Activated naive CD8-positive, alpha-beta T cell treated with anti-CD3 and anti-CD28 coated beads, Interleukin-2, amount 10 ng/mL, durations not matched to agents 7 days and 5 days (primary cell): ENCODE measurements at places on chromosomes 3 and 15. TPM values are rescaled to one million over a fixed set of nuclear protein-coding genes. Genes with fewer than 3 reads are reported as not detected.

GRCh38 chr3:128152419-128153155, 694 bp upstream of the EEFSEC start:
- peaks cover 18% of the 10 kb centered on the region for H3K36me3 ChIP-seq
- no peaks in the 10 kb centered on the region for H3K27me3 ChIP-seq
- H3K4me1 ChIP-seq = peaks cover 9% of the 10 kb centered on the region

DNA sequence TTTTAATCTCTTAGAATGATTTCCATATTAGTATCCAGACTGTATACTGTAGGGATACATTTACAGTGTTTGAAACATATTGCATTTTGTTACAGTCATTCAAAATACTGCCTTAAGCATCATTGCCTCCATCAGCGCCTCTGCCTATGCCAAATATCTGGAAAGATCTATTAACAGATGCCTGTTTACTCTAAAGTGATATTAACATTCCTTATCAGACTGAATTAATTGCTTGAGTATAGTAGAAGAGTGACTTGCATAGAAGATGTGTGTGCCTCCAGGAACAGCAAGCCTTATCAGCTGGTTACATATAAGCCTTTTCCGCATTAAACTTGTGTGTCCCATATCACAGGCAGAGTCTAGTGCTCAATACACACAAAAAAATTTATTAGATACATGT, 379.1 kb downstream of the CADM2 start:
- H3K27ac ChIP-seq = no peak overlapping the region
- no peak overlapping the region for H3K4me3 ChIP-seq
- no peaks in the 10 kb centered on the region for H3K27me3 ChIP-seq
- no peak for DNase-seq

The C3orf22 gene
- total RNA-seq = not detected

DNA sequence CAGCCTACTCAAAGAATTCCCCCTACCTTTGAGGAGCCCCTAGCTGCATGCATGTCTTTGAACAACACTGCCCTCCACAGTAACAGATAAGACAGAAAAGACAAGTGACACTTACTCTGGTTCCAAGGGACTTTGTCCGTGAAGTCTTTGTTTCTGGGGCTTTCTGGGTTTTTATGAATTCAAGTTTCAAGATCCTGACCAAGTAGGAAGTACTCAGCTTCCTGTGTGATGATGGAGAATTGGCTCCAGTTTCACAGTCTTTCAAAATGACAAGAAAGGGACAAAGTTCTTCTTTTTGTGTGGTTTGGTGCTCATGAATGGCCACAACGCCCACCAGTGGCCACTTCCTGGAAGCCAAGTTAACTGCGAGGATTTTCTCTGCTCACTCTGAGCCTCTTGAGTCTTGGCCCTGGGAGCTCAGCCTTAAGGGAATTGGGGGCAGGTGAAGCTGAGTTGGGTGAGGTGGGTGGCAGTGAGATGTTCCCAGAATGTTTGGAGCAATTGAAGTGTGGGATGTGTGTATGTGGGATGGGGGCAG, at the start of gene CCR1:
Gene CCR1 (minus strand): TSS at position 147 of the 538 bp plus-strand sequence. CDS start 4,000 bp downstream, outside the sequence.
- peaks cover 48% of the 10 kb centered on the region for H3K36me3 ChIP-seq
- peak within 1 kb of the TSS; percentile 88 for H3K4me3 ChIP-seq
- H3K27me3 ChIP-seq = no peaks in the 10 kb centered on the region
- peaks cover 52% of the 10 kb centered on the region for H3K4me1 ChIP-seq
- DNase-seq = peak; percentile 79
- peak within 1 kb of the TSS; percentile 91 for H3K27ac ChIP-seq

GRCh38 chr3:46939578-46940445, 36.7 kb downstream of the CCDC12 start:
- H3K27me3 ChIP-seq = no peaks in the 10 kb centered on the region
- peaks cover 31% of the 10 kb centered on the region for H3K4me1 ChIP-seq
- H3K27ac ChIP-seq = peak overlapping the region; percentile 26
- DNase-seq = no peak
- peaks cover 8% of the 10 kb centered on the region for H3K36me3 ChIP-seq
- no peak overlapping the region for H3K4me3 ChIP-seq

DNA sequence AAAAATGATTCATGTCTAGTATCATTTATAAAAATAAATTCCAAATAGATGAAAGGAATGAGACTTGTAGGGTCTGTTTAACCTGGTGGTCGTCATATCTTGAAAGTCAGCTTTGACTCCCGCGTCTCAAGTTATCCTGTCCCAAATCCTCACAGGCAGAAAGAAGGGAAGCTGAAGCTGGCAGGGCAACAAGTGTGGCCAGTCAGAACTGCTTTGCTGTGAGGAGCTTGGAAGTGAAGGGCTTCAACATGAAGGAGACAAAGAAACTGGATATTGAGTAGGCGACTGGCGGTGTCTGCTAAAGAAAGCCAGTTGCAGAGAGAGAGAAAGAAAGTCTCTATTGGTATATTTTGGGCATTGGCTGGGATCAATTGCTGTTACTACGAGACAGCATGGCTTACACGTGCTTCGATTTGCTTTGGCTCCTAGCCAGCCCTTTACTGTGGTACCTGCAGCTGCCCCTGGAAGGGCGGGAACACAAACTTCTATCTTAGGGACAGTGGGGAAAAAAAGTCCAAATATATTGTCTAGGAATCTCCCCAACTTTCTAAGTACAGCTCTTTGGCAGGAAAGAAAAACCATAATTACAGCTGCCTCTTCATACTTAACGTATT, 107.2 kb downstream of the CHST2 start:
- H3K27me3 ChIP-seq = no peaks in the 10 kb centered on the region
- H3K27ac ChIP-seq = no peak overlapping the region
- DNase-seq = no peak

DNA sequence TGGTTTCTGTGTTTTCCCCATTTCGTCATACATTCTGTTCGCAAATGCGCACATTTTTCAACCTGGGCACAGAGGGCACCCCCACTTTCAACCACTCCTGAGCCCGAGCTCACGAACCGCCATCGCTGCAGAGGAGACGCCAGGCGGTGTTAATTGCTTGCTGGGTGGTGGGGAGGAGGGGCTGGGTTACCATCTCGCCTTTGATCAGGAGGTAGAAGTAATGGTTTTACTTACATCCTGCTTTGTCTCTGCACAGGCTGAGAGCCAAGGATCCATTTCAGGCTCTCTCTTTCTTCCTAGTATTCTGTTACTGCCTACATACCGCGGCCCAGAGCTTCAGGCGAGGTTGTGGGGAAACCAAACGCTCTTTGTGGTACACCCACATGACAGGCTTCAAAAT, 177.3 kb upstream of the WNT5A start:
- H3K27me3 ChIP-seq = peaks cover 7% of the 10 kb centered on the region
- H3K4me3 ChIP-seq = peak overlapping the region; percentile 41
- no peak overlapping the region for H3K27ac ChIP-seq
- no peaks in the 10 kb centered on the region for H3K36me3 ChIP-seq
- H3K4me1 ChIP-seq = peaks cover 2% of the 10 kb centered on the region

The ZNF662 gene
- total RNA-seq = 2.2 TPM

DNA sequence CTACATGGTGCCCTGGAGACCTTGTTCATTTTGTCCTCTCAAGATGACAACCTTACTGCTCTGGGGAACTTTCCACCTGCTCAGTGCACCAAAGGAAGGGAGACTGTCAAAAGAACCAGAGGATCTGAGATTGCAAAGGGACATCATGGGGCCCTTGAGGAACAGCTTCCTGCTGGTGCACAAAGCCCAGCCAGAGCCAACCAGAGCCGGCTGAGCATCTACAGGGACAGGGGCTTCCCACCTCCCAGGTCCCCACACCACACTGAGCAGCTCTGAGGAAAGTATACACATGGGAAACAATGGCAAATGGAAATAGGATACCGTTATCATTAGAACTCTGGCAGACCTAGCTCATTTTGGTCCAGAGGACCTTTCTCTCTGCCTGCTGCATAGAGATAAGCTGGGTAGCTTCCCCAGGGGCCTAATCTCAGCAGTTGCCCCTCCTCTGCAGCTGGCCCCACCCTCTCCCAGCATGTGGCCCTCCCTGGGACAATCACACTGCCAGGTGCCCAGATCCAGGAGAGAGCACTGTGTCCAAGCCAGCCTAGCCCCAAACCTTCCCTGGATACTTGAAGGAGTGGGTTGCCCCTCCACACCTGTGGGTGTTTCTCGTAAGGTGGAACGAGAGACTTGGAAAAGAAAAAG, 123.4 kb upstream of the PRR20G start:
- no peaks in the 10 kb centered on the region for H3K36me3 ChIP-seq
- H3K27ac ChIP-seq = no peak overlapping the region
- H3K4me1 ChIP-seq = no peaks in the 10 kb centered on the region
- H3K27me3 ChIP-seq = peaks cover 10% of the 10 kb centered on the region

The MEIS2 gene
- not detected for total RNA-seq

DNA sequence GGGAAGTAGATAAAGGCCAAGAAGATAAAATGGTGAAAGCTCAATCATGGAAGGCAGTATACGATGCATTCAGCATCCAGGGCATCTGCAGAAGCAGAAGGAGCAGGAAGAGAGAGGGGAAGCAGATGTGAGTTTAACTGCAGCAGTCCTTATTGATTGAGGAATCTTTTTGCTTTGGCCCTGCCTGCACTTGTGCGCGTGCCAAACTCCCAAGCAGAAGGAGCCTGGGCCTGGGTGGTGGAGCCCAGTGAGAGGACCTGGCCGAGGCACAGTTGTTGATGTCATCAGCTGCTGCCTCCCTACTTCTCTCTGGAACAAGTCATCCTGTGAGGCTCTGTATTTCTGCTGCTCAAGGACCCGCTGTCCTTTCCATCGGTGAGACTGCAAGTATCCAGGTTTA, 65.5 kb upstream of the ROPN1 start:
- H3K4me3 ChIP-seq = no peak overlapping the region
- H3K27ac ChIP-seq = no peak overlapping the region
- no peak for DNase-seq
- H3K4me1 ChIP-seq = peaks cover 2% of the 10 kb centered on the region
- H3K36me3 ChIP-seq = no peaks in the 10 kb centered on the region
- H3K27me3 ChIP-seq = peaks cover 31% of the 10 kb centered on the region

- DNase-seq = no peak
- no peak overlapping the region for H3K4me3 ChIP-seq
- H3K36me3 ChIP-seq = peaks cover 3% of the 10 kb centered on the region
- no peaks in the 10 kb centered on the region for H3K27me3 ChIP-seq
- no peak overlapping the region for H3K27ac ChIP-seq
Measured at GRCh38 chr3:100027321-100027720, 87.0 kb downstream of the FILIP1L start.

DNA sequence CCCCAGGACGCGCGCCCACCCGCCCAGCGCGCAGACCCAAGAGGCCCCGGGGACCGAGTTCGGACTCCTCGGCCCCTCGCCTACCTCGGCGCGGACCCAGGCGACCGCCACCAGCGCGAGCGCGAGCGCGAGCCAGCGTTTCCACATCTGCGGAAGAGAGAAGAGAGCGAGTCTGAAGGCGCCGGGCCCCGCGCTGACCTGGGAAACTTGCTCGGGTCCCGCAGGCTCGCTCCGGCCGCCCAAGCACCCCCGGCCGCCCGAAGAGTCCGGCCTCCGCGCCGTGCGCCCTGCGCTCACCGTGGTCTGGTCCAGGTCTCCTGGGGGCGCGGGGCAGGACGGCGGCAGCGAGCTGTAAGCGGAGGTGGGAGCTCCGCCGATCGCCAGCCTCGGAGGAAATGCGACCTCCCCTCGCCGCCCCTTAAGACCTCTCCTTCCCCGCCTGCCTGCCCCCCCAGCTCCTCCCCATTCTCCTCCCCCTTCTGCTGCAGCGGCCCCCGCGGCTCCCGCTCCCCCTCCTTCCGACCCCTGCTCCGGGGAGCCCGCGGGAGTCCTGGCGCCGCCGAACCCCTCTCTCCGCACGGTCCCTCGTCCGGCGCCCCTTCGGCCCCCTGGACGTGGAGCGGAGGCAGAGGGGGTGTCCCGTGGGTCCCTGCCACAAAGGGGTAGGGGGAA, at the start of gene FSTL1:
Gene FSTL1 (minus strand): TSS at position 393 of the 672 bp plus-strand sequence. CDS start 246 bp downstream, at position 147.
- H3K4me3 ChIP-seq = peak within 1 kb of the TSS; percentile 85
- peaks cover 58% of the 10 kb centered on the region for H3K27me3 ChIP-seq
- no peak within 1 kb of the TSS for H3K27ac ChIP-seq
- no peaks in the 10 kb centered on the region for H3K36me3 ChIP-seq
- peaks cover 5% of the 10 kb centered on the region for H3K4me1 ChIP-seq
- DNase-seq = peak; percentile 48

The ISG20 gene
- 215 TPM for total RNA-seq

DNA sequence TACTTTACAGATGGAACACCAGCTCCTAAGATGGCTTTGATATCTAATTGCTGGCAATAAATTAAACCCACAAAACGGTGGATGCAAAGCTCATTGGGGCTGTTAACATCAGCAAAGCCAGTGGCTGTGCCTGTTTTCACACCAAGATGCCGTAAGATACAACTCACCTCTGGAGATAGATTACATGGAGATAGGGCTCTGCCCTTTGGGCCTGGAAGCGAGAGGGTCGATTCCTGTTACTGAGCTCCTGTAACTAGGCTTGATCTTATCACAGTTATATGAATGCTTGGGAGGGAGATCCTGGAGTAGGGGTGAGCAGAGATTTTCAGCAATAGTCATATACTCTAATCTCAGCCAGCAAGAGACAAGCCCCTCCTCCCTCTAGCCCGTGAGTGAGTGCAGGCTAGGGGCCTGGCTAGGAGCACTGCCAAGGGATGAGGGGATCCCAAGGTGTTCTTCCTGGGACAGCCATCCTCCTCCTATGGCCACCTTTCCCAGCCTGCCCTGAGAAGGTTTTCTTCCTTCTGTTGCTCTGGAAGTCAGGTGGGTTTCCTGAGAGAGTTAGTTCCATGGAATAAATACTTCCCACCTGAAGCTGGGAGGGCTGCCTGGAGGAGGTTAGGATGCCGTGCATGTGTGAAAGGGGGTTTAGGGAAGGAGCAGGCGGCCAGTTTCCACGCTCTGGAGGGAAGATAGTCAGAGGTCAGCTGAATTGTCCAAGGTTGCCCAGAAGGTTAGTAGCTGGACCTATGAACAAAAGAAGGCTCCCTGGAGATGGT, 18.1 kb upstream of the DOCK3 start:
- no peak overlapping the region for H3K27ac ChIP-seq
- peaks cover 19% of the 10 kb centered on the region for H3K4me1 ChIP-seq
- H3K4me3 ChIP-seq = no peak overlapping the region
- DNase-seq = peak; percentile 15
- peaks cover under 1% of the 10 kb centered on the region for H3K27me3 ChIP-seq
- no peaks in the 10 kb centered on the region for H3K36me3 ChIP-seq

- H3K4me1 ChIP-seq = no peaks in the 10 kb centered on the region
- DNase-seq = no peak
- H3K4me3 ChIP-seq = no peak overlapping the region
- no peaks in the 10 kb centered on the region for H3K27me3 ChIP-seq
Measured at GRCh38 chr3:24781454-24781853, 286.8 kb upstream of the THRB start.

DNA sequence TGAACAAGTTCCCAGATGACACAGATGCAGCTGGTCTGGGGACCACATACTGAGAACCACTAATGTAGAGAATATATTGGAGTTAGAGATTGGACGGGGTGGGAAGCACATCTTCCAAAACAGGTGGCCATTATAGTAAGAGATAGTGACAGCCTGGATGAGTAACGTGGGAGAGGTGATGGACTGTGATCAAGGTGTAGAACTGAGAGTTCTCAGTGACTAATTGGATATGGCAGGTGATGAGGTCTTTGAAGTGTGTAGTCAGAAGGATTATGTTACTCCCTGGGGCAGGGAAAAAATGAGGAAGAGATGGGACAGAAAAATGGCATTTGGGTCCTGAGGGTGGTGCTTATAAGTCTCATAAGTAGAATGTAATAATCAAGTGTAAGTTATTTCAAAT, 66.6 kb downstream of the KCNMB2 start:
- H3K4me1 ChIP-seq = no peaks in the 10 kb centered on the region
- H3K36me3 ChIP-seq = no peaks in the 10 kb centered on the region
- H3K27me3 ChIP-seq = no peaks in the 10 kb centered on the region
- H3K27ac ChIP-seq = no peak overlapping the region
- H3K4me3 ChIP-seq = no peak overlapping the region

The ZIC4 gene
- not detected for total RNA-seq
